ENCODE measurements at places on chromosomes 1 and 21.

- no peak for DNase-seq
Observed at GRCh38 chr1:246528933-246529731, 22.1 kb upstream of the SMYD3 start.

- no peak for DNase-seq
Observed at GRCh38 chr1:44826375-44827196, 16.5 kb downstream of the PTCH2 start.

GRCh38 chr1:1225238-1225845 is 6.5 kb downstream of the SDF4 start:
- no peak for DNase-seq

- DNase-seq: no peak
Observed at GRCh38 chr1:219544163-219544846, 68.6 kb downstream of the ZC3H11B start.

- no peak for DNase-seq
Observed at GRCh38 chr1:168328731-168329364, 48.2 kb downstream of the TBX19 start.

DNA sequence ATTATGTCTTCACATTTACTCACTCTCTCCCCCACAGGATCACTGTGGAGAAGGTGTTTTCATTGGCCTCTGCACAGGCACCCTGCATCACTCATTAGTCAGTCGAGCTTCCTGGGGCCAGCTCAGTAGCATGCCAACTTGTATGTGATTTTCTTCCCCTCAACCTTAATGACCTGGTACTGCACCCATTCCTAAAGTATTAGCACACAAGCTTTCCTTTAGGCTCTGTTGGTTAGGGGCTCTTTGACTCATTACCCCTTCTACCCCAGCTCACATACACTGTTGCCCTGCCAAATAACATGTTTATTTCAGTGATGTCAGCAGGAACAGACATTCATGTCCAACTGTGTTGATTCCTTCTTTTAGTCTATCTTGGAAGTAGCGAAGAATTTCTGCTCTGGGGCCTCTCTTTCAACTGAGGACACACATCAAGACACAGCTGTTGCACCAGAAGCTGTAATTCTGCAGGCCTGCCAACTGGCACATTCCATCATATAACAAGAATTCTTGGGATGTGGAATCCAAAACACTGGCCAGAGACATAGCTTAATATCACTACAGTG is 603.5 kb upstream of the ADAMTS5 start:
- no peak for DNase-seq

- no peak for DNase-seq
Observed at GRCh38 chr1:36525166-36525565, 42.5 kb upstream of the CSF3R start.

GRCh38 chr1:31755197-31755611 is 8.9 kb downstream of the ADGRB2 start:
- DNase-seq: no peak

DNA sequence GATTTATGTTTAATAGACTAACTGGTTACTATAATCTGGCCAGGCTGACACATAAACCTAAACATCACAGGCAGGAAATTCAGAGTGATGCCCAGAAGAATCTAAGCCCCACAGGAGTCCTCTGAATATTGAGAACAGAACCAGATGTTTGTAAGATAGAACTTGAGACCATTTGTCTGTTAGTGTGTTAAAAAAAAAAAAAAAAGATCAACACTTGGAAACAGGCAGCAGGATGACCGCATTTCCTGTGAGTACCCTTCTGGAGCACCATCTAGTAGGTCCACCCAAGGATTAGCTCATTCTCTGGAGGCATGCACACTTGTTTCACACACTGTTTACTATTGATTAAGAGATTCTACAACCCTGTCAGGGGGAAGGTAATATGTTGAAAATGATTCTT is 111.4 kb upstream of the VANGL1 start:
- DNase-seq: no peak

DNA sequence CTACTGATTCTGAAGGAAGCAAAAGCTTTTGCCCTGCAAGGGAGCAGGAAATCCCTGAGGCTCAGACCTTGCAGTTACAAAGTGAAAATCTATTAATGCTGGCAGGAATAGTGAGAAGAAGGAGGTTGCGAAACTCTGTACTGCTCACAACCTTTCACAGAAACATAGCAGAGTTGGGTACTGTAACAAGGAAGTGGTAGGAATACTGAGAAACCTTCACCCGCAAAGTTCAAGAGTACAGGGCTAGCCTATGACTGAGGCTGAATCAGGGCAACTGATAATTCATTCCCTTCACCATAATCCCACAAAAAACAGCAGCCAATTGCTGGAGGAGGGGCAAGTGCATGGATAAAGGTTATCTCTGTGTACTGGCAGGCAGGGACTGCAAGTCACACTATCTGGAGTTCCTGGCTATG is 23.9 kb upstream of the KCTD3 start:
- DNase-seq: no peak

GRCh38 chr1:45929257-45929687 is 125.9 kb downstream of the MAST2 start:
- DNase-seq: no peak

GRCh38 chr1:221816899-221817298 is 75.0 kb upstream of the DUSP10 start:
- no peak for DNase-seq

- DNase-seq: no peak
Observed at GRCh38 chr1:61674221-61674620, 50.7 kb downstream of the TM2D1 start.

- DNase-seq: no peak
Observed at GRCh38 chr1:200099040-200099439, 71.5 kb downstream of the NR5A2 start.

- no peak for DNase-seq
Observed at GRCh38 chr1:175935166-175935565, 191.8 kb upstream of the TNR start.

DNA sequence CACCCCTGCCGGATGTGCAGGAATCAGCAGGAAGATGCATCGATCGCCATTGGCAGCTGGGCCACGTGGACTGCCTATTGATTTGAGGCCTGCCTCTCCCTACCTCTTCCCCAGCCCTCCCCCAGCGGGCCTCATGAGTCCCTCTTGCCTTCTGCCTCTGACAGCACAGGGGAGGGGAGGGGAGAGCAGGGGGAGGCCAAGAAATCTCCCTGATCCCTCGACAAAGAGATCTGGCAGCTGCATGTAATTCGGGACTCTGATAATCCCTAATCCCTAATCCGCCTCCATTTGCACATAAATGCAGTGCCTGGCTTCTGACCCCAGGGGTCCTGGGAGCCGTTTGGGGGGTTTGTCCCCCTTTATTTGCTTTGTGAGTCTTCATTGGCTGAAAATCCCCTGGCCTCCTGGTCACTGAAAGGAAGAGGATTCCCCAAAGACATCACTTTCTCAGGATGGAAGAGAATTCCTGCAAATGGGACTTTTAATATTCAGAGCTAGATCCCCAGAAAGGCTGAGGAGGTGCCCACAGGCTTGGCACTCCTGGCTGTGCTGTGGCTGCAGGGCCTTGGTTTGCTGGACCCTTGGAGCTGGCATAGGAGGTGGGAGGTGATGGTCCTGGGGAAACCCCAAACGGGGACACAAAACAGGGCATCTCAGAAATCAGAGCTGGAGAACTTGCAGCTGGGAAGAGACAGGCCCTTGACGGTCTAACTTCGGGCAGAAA is 239.4 kb upstream of the POU3F1 start:
- no peak for DNase-seq

- no peak for DNase-seq
Observed at GRCh38 chr1:24856787-24857506, 73.1 kb downstream of the RUNX3 start.

GRCh38 chr1:99781798-99782197 is 15.4 kb upstream of the FRRS1 start:
- no peak for DNase-seq

- no peak for DNase-seq
Observed at GRCh38 chr1:23118957-23119792, 49.5 kb downstream of the LUZP1 start.

GRCh38 chr1:66725885-66726665 is 26.2 kb upstream of the DYNLT5 start:
- DNase-seq: peak; percentile 67

DNA sequence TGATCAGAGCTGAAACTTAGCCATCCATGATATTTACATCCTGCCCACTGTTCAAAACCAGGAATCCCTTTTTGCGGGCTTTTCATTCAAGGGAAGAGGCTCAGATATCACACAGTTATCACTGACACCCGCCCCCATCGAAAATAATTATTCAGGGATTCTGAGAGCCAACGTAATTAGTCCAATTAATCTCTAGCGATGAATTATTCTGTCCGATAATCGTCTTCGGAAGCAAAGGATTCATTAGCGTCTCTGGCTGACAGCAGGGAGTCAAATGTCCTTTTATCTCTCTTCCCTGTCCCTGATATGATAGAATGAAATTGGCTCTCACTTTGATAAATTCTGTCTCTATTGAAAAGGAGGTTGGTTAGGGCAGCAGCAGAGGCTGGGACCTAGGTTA is 140.4 kb upstream of the IPO9 start:
- DNase-seq: no peak

- DNase-seq: no peak
Observed at GRCh38 chr1:19343617-19344350, 31.7 kb downstream of the SLC66A1 start.

- peak; percentile 31 for DNase-seq
Observed at GRCh38 chr21:34967509-34968289, 81.4 kb downstream of the RUNX1 start.

- no peak for DNase-seq
Observed at GRCh38 chr21:15058854-15059263, 5.9 kb downstream of the NRIP1 start.

DNA sequence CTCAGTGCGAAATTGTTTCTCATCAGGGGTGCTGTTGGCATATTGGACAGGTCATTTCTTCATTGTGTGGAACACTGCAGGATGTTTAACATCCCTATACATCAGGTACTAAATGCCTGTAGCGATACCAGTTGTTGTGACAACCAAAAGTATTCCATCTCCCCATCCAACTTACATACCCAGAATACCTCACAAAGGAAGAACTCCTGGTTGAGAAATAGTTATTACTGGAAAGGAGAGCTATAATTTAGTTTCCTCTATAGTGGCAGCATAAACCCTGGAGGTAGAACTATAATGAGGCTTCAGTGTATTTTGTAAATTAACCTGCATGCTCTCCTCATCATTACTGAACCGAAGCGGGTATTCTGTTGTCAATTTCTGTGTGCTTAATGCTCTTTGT is 45.1 kb downstream of the IVNS1ABP start:
- DNase-seq: no peak

DNA sequence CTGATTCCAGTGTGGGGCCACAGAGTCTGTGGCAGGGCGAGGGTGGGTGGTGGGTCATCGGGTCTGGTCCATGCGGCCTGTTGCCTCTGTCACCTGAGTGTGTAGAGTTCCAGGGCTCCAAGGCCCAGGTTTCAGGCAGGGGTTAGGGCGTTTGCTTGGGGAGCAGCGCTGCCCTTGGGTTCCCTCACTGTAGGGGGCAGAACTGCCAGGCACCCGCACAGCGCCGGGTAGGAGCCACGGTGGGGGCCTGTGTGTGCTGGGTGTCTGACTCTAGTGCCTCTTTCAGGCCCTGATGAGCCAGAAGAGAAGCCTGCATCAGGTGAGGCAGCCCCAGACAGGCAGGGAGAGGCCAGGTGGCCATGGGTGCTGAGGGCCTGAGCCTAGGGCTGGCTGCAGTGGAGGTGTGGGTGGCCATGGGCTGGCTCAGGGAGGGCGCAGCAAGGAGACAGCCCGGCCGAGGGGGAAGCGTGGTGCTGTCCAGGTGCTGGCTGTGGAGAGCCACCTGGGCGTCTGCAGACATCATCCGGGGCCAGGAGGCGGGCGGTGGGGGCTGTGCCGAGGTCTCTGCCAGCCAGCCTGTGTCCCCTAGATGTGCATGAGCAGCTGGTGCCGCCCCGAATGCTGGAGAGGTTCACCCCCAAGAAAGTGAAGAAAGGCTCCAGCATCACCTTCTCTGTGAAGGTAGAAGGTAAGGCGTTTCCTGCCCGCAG is 72.3 kb downstream of the TRIM11 start:
- DNase-seq: no peak

- DNase-seq: no peak
Observed at GRCh38 chr1:55478742-55479141, 263.6 kb upstream of the USP24 start.

GRCh38 chr1:150981177-150981804 is 801 bp upstream of the ANXA9 start:
- DNase-seq: no peak

- no peak for DNase-seq
Observed at GRCh38 chr1:20069874-20070273, at the start of gene PLA2G5. Gene PLA2G5, plus strand, starts transcription at chr1:20070194. Its CDS starts 14,637 bp downstream, at chr1:20084831.

GRCh38 chr1:10897321-10897980 is 101.0 kb upstream of the CASZ1 start:
- no peak for DNase-seq

DNA sequence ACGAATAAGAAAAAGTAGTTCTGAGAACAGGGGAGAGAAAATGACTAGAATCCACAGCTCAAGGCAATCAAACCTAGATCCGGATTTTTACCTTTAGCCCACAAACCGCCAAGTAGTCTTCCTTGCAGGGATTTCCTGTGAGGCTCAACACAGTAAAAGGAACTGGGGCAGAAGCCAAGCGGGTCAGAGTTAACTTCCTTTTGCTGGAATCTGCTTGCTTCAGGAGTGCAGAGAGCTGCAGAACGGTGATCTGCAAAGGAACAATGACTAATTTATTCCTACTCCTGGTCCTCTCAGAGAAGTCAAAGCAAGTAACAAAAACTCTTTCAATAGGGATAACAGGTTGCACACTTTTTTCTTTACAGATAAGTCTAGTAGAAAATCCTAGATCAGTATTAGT is 53.4 kb downstream of the UBR4 start:
- DNase-seq: no peak

DNA sequence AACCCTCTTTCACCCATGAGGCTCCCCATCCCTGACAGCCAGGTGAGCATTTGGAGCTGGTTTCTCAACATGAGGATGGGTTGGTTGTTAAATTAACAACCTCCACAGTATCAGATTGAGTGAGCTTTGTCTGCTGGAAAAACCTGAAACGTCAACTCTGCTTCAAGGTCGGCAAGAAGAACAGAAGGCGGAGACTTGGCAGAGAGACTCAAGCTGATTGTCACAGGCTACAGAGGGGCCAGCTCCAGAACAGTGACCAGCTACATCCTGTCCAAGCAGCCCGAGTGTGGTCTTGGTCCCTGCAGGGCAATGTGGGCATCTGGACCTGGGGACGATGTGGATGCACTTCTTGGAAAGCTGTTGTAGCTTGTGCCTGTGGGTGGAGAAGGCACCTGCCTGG is 36.6 kb upstream of the TMEM51 start:
- DNase-seq: no peak

- no peak for DNase-seq
Observed at GRCh38 chr1:16053781-16054502, 10.4 kb downstream of the CLCNKB start.

DNA sequence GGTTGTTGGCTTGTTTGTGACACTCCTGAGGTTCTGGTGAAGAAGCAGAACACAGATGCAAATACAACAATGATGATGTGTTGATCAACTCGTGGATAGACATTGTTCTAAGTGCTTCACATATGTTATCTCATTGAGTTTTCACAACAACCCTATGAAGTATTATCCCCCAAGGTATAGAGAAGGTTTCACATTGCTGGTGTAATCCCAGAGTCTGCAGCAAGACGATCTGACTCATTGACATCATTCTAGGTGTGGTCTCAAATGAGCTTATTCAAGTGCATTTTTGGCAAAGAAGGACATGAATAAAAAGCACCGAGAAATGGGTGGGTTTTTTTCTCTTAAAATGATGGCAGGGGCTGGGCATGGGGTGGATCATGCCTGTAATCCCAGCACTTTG is 64.1 kb upstream of the SCAF4 start:
- DNase-seq: no peak

GRCh38 chr1:104264521-104264920 is 514.8 kb downstream of the AMY1C start:
- DNase-seq: no peak

Measured in CD8-positive, alpha-beta T cell (primary cell).